Stimulated activated CD8-positive, alpha-beta memory T cell treated with anti-CD3 and anti-CD28 coated beads, Interleukin-4, amount 100 ng/mL, for 1 hour (primary cell): ENCODE measurements at places on chromosomes 7 and 10.

DNA sequence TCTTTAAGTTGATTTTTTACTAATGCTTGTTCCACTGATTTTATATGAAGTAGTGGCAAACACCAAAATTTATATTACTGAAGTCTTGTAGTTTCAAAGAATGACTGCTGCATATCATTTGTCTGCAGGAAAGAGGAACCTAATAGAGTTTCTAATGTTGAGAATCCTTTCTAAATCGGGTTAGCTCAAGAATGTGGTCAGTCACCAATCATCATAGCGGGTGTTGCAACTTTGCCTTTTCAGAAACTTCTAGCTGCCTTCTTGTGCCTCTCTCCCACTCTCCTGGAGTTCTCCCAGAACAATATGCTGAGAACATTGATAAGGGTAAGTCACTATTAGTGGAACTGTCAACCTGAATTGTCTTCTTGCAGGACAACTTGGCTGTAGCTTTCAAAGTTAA is 524.8 kb upstream of the SORCS1 start:
- no peak for DNase-seq

- DNase-seq = no peak
These were observed 100.2 kb upstream of the MPP7 start for GRCh38 chr10:28403090-28403489.

DNA sequence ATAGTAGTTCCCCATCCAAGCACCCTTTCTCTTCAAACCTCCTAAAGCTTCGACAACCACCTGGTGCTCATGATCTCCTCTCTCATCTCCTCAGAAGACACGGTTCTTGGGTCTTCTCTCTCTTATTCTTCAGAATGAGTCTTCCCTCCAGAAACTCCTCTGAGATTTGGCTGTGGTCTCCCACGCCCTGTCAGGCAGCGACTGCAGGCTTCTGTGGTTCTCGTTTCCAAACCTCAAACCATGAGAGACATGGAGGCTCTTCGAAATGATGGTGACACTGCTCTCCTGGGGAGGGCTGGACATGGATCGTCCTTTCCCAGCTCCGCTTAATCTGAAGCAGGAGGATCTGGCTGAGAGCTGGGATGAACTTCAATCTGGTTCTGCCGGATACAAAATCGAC is 78.6 kb upstream of the PITRM1 start:
- DNase-seq = no peak

DNA sequence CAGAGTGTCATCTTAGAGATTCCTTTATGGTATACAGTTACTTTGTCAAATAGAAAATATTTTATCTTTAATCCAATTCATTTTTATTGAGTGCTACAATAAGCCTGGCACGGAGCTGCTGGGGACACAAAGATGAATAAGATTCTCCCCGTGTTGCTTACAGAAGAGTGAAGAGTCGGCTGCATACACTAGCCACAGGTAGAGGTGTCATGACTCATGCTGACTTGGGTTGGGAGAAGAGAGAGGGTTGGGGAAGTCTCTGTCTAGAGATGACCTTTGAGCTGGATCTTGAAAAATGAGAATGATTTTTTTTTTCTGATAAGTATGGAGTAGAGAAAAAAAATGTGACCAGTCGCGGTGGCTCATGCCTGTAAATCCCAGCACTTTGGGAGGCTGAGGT is 289.9 kb upstream of the CELF2 start:
- DNase-seq = no peak

GRCh38 chr10:110168601-110169481 is 38.6 kb upstream of the MXI1 start:
- no peak for DNase-seq

DNA sequence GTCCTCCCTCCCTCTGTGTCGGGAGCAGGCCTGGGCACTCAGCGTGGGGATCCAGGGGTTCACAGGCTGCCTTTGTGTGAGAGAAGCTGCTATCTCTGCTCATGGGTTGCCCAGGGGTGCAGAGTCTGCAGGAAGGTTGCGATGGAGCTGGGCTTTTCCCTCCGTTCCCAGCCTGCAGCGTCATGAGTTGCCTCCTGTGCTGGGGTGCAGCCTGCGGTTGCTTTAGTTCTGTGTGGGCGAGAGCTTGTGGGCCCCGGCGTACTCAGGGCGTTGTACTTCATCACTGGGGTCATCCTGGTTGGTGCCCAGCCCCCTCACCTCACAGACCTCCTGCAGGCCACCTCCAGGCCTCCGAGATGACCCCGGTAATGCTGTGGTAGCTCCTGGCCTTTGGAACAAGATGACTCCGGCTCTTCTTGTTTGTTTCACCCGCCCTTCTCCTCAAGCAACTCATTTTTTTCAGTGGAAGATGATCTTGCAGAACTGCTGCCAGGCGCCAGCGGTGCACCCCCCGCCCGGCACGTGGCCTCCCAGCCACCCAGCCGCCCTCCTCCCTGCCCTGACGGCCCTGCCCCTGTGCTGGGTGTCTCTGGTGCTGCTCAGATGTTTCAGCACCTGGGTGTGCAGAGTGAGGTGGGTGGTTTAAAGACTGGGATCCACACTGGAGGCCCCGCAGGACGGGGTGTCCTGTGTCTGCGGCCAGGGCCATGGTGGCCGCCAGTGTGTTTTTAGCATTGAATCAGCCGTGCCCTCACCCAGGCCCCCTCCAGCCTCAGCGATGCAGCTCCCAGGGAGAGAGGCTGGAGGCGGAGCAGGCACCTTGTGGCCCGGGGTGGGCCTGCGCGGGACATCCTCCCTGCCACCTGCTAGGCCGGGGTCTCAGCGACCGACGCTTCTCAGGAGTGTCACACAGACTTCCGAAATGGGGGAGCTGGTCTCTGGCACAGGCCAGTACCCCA is 7.2 kb downstream of the AP5Z1 start:
- no peak for DNase-seq

DNA sequence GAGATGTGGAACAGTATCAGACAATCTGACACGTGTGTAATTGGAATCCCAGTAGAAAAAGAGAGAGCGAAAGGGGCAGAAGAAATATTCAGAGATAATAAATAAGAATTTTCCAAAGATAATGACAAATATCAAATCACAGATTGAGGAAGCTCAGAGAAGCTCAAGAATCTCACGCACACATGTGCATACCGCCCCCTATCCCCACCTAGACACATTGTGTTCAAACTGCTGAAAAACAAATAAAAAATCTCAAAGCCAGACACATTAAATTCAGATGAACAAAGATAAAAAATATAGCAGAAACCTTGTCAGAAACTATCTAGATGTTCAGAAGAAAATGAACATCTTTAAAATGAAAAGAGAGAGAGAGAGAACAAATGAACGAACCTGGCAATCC is 17.2 kb downstream of the SFR1 start:
- no peak for DNase-seq
